Activated CD4-positive, alpha-beta T cell treated with anti-CD3 and anti-CD28 coated beads, Interleukin-2, amount 50 U/mL, for 4 hours (primary cell): ENCODE measurements at places on chromosomes 16 and 17.

GRCh38 chr17:77875881-77876509, 82.5 kb upstream of the TNRC6C start:
- DNase-seq = no peak

GRCh38 chr16:19595043-19595767, 39.7 kb downstream of the VPS35L start:
- no peak for DNase-seq

GRCh38 chr16:59459806-59460205, 725.7 kb upstream of the GOT2 start:
- DNase-seq = no peak

GRCh38 chr16:72202014-72202413, 30.1 kb upstream of the PMFBP1 start:
- no peak for DNase-seq

GRCh38 chr16:88640498-88641247, 2.3 kb downstream of the IL17C start:
- DNase-seq = no peak

GRCh38 chr17:18323007-18323406, 7.9 kb downstream of the SMCR8 start:
- DNase-seq = no peak

GRCh38 chr16:518858-519257, 8.7 kb upstream of the CAPN15 start:
- no peak for DNase-seq

DNA sequence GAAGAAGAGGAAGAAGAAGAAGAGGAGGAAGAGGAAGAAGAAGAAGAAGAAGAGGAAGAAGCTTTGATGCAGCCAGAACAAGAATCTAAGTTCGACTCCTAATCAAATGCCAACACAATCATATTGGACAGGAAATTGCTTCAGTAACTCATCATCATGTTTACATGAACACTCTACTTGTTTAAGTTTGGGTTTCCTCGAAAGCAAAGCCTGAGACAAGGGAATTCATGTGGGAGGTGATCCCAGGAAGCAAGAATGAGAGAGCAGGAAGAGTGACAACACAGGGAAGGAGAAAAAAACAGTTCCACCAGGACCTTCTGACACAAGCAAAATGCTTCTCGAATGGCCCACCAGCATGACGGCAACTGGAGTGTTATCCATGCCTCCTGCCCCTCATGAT, 279.0 kb downstream of the PMP22 start:
- no peak for DNase-seq

GRCh38 chr17:4858068-4858881, 25.1 kb downstream of the MINK1 start:
- DNase-seq = no peak

DNA sequence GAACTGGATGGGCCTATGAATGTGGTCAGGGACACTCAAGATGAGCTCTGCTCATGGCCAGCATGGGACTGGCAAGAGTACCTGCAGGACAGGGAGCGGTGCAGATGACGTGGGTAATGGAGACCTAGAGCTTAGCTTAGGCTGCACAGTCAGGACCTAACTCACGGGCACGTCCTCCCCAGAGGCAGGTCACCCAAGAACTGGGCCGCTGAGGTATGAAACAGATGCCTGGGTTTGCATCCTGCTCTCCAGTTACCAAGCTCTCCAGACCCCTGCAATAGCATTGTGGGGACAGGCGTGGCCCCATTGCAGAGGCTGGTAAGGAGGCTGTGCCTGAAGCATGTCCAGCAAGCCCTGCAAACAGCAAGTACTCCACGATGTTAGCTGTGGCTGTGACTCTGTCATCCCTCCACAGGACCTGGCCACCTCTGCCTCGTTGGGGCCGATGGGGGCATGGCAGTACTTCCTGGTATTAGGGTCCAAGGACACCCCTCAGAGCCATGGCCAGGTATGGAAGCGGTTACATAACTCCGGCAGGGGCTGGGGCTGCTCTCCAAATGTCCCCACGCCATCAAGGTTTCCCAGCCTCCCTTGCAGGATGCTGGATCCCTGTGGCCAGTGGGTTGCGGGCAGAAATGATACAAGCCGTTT, 37.5 kb upstream of the RBFOX3 start:
- no peak for DNase-seq

DNA sequence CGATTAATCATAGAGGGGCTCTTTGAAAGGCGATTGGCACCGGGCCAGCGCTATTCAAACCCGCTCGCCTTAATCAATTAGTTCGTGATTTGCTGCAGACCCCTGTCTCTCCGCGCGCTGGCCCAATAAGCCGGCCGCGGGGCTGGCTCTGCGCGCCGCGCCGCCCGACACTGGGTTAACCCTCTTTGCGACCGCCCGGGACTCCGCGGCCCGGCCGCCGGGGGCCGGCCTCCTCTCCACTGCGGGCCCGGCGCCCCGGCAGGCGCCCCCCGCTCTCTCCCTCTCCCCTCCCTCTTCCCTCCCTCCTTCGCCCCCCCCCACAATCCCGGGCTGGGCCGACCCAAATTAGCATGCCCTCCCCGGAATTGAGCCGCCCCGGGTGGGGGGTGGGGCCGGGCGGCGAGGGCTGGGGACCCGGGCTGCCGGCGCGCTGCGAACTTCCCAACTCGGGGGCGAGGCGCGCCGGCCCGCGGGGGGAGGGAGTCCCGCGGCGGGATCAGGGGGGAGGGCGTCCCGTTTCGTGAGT, 428 bp upstream of the SALL1 start:
- DNase-seq = no peak

DNA sequence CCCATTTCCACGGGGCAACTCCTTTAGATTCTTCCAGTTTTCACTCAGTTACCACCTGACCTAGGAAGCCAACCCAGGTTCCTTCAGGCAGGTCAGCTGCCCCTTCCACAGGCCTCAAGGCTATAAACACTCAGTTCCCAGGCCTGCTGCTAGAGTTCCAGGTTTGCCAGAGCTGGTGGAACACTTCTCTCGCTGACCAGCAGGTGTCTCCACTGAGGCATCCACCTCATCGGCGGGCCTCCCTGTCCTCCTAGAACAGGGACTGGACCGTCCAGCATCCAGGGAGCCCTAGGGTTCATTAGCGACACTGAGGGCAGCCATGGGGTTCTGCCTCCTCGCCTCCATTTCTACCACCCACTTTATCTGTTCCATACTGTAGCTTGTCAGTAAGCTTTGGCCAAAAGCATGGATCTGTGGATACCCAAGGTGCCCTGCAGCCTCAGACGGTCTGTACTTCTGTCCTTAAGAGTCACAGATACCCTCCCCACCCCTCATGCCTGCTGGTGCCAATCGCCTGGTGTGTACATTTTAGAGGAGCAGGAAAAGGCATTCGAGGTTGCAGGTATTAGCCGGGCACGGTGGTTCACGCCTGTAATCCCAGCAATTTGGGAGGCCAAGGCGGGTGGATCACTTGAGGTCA, 29.0 kb downstream of the PIMREG start:
- DNase-seq = peak; percentile 59

DNA sequence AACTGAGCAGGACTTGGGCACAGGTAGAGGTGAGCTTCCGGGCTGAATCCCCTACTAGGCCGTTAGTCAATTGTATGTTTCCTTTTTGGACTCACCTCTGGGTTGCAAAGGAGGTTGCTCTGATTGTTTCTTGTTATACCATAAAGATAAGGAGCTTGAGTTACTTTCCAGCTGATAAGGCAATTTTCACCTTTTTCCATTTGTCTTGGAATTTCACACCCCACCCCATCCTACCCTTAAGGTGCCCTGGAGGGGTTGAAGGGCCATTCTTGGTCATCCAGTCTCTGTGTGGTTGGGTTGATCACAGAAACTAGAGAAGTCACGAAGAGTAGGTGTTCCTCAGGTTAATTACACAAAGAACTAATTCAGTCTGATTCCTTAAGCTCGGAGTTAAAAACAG, 162.2 kb downstream of the CDH13 start:
- DNase-seq = no peak

DNA sequence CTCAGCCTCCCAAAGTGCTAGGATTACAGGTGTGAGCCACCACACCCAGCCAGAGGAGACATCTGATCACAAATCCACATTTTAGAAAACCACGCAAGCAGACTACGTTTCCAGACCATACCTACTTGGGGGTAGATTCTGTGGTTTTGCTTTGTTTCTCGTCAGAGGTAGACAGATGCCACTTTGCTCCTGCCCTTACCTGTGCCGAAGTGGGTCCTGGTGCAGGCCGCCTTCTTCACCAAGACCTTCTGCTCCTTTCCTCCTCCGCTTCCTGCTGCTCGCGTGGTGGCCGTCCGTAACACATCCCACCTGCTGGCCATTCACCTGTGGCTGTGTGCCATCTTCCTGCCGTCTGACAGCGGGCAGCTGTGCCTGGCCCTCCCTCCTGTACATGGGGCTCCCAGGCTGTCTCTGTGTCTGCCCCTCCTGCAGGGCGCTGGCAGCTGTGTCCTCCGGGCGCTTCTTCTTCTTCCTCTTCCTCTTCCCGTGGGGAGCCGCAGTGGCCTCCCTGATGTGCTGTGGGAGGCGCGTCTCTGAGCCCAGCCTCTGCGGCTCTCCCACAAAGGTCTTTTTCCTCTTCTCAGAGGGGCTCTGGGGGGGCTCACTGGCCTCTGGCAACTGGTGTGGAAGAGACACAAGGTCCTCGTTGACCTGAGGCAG, 21.2 kb upstream of the CYTH1 start:
- DNase-seq = no peak

DNA sequence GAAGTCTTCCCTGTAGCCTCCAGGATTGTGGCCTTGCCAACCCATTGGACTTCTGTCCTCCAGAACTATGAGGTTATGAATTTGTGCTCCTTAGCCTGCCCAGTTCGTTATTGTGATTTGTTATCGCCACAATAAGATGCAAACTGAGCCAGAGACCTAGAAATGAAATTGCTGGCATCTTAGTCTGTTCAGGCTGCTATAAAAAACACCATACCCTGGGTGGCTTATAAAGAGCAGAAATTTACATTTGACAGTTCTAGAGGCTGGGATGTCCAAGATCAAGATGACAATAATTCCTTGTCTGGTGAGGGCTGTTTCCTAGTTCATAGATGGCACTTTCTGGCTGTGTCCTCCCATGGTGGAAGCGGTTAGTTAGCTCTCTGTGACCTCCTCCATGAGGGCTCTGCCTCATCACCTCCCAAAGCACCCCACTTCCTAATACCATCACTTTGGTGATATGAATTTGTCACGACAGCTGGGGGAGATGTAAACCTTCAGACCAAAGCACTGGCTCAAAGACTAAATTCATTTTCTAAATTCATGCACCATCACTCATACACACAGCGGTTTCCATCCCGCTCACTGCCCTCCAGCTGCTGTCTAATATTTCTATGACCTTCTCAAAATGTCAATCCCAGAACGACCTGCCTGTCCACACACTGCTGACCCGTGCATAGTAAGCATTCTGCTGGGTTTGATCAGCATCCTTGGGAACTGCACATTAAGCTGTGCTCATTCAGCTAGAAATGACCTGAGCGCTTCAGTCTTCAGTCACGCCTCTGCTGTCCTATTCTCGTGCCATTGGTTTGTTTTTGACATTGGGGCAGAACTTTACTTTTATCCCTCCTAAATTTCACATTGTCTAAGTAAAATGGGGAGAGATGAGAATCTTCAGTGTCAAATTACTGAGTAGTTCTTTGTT, 36.6 kb downstream of the GINS3 start:
- no peak for DNase-seq

DNA sequence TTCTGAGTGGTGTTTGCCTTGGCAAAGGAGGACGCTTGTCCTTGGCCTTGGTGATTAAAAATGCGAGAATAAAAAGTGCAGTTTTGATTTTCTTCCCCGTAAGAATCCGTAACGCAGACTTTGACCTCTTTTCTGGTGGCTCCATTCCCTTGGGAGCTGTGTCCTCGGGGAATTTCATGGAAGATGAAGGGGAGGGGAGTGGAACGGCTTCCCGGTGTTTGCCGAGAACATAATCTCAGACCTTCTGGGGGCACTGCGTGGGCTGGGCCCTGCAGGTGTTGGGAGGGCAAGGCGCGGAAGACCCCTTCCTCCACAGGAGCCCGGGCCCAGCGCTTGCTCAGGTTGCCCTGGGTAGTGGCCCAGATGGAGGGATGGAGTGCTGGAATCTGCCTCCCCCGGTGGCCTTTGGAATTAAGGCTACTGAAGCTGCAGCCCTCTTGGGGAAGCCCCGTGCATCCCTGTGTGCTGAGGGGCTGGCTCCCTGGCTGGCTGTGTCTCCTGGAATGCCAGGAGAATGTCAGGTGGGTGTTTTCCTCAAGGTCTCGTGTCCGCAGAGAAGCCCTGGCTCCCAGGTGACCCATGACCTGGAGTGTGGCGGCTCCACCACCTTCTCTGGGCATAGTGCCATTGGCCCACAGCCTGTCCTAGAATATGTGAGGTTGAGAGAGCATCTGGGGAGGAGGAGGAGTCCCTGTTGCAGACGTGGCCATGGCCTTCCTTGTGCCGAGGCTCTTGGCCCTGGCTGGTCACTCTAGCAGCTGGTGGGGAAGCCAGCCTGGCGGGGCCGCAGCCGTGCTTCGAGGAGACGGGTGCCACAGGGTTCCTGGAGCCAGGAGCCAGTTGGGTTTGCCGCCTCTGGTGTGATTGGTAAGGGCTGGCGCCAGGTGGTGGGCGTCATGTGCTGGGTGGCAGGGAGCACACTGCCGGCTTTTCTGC, 3.1 kb downstream of the BAIAP2 start:
- DNase-seq = no peak

DNA sequence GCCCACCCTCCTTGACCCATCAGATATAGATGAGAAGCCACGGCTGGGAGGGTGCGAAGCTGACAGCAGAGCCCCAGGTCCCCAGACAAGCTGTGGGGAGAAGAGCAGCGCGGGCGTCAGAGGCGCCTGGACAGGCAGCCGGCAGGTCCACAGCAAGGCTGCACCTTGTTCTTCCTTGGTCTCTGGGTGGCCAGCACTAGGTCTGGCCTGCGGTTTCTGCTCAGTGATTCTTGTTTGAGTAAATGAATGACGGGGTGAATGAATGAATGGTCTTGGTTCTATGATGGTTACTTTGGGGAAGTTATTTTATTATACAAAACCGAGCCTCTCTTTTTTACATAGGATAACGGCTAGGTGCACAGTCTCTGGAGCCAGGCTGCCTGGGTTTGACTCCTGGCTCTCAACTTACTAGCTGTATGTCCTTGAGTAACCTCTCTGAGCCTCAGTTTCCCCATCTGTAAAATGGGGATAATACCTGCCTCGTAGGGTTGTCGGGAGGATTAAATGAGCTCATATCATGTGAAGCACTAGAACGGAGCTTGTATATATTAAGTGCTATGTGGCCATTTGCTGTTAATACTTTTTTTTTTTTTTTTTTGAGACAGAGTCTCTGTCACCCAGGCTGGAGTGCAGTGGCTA, 86.1 kb downstream of the RAB11FIP4 start:
- no peak for DNase-seq

GRCh38 chr17:56297184-56297583, 143.9 kb downstream of the ANKFN1 start:
- DNase-seq = no peak

DNA sequence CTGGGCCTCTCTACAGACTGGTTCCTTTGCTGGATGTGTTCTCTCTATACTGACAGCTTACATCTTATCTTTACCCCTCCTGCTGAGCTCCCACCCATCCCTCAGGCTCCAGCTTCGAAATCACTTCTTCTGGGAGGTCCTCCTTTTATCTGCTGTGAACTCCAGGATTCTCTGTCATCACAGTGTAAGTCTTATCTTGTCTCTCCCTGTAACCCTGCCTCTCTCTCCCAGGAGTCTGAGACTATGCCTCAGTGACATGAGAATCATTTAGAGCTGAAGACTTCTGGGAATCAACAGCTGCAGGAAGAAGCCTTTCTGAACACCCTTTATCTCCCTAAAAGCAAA, 148.1 kb upstream of the HS3ST3A1 start:
- no peak for DNase-seq

- no peak for DNase-seq
Observed at GRCh38 chr17:81376946-81377714, 18.1 kb upstream of the BAHCC1 start.

- DNase-seq = no peak
Observed at GRCh38 chr17:40547785-40548478, 17.3 kb downstream of the CCR7 start.

- no peak for DNase-seq
Observed at GRCh38 chr16:53952215-53953208, 248.6 kb downstream of the FTO start.
